Aorta (tissue), 5 donors: ENCODE measurements at places on chromosomes 6 and 20. TPM values are rescaled to one million over a fixed set of nuclear protein-coding genes. Genes with fewer than 3 reads are reported as not detected.

The GPX6 gene
- total RNA-seq: not detected

The ZNF334 gene
- total RNA-seq: 1.6 TPM

The PM20D2 gene
- total RNA-seq: 22.7 TPM

The PRRT1 gene
- 7.0 TPM for total RNA-seq

The CEP250 gene
- total RNA-seq: 32.5 TPM

The ATP9A gene
- total RNA-seq: 59.8 TPM

The SSTR4 gene
- total RNA-seq: not detected

DNA sequence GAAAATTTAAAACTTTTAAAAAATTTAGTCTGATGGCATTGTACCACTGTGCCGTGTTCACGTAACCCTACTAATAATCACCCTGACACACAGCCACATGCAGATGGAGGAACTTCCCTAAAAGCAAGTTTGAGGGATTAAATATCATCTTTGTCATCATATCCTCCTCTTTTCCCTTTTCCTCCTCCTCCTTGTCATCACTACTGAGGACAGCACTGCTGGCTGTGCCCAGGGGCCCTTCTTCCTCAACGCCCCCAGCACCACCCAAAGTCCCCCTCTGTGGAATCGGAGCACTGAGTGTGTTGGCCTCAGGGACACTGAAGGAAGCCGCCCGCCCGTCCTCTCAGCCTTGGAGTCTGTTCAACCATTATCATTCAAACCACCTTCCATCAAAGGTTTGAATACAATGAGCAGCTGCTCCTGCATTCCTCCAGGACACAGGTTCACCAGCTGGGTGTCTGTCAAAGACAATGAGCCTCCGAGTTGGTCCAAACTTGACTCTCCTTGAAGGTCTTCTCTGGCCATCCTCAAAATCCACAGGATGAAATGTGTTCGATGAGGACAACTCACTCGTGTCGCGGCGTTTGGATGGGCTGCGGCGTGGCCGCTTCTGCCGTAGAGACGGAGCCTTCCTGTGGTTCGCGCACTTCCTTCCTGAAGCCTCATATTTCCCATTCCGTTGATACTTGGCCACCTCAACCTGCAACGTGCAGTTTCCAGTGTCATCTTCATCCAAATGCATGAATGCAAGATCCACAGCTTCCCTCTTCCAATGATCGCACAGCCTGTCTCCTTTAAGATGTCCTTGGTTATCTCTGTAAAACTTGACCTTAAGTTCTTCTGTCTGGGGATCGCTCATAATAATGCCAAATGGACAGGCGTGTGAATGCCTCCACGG lies 23.3 kb downstream of the NQO2 start:
- DNase-seq: no peak

GRCh38 chr20:6882561-6883291 lies 115.2 kb downstream of the BMP2 start:
- no peak for DNase-seq

GRCh38 chr6:127162836-127163235 lies 44.4 kb downstream of the RSPO3 start:
- DNase-seq: no peak

DNA sequence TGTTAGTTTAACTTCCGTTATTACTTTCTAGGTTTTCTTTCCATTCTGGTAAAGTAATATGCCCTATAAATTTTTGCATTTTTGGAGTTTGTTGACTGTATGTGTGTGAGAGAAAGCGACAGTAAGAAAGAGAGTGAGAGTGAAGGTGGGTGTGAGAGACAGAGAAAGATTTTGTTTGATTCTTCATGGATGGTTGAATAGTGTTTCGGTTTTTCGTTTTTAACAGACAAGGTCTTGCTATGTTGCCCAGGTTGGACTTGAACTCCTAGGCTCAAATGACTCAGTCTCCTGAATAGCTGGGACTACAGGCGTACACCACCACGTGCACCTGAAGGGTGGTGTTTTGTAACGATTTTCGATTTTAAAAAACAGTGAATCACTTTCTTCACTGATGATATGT lies 329.1 kb upstream of the RUNX2 start:
- no peak for DNase-seq

DNA sequence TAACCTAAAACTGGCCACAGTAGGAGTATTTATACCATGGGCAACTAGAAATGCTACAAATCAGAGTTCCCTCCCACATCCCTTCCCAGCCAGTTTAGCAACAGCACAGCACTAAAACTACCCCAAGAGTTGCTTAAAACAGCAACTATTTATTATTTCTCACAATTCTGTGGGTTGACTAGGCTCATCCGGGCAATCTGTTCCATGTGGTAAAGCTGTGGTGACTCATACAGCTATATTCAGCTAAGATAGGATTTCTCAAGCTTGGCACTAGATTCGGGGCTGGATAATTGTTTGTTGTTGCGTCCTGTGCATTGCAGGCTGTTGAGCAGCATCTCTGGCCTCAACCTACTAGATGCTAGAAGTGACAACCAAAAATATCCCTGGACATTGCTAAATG lies 8.6 kb upstream of the HECA start:
- no peak for DNase-seq

- DNase-seq: no peak
Measured at GRCh38 chr6:21942897-21943296, 349.3 kb downstream of the SOX4 start.

GRCh38 chr20:36479938-36480337 lies 61.4 kb upstream of the MYL9 start:
- DNase-seq: no peak

- DNase-seq: no peak
Measured at GRCh38 chr6:110400208-110400607, 15.2 kb downstream of the DDO start.

DNA sequence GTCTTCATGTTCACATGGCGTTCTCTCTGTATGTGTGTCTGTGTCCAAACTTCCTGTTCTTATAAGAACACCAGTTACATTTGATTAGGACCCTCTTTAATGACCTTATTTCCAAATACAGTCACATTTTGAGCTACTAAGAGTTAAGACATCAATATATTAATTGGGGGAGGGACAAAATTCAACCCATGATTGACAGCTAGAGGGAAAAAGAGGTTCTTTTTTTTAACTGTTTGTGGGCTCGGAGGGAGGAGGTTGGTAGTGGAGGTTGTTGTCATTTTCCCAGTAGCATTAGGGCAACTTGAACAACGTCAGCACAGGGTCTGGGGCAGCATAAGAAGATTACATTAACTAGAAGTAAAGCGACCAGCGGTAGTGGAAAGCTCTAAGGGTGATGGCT lies 2.3 kb upstream of the GMDS start:
- no peak for DNase-seq

DNA sequence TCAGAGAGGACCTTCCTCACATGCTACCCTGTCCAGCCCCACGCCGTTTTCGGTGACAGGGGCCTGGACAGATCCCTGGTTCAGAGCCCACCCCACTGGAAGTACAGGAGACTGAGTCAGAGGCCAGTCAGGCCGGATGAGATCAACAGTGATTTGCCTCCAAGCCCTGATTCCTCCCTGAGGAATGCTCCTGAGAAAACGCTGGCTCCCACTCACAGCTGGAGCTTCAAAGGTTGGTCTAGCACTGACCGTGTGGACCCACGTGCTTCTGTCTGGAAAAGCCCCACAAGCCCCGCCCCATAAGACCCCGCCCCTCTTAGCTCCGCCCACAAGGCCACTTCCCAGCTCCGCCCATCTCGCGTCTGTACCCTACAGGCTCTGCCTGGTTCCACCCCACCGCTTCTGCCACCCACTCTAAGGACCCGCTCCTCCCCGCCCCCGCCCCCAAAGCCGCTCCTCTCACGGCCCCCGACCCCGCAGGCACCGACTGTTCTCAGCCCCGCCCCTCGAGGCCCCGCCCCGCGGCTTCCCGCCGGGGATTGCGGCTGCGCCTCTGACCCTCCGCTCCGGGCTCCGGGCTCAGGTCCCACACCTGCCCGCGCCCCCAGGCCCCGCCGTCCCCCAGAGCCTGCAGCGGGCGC lies 64.9 kb upstream of the BHLHE23 start:
- peak; percentile 12 for DNase-seq

- DNase-seq: no peak
Measured at GRCh38 chr6:45226081-45226480, 102.0 kb upstream of the RUNX2 start.

GRCh38 chr6:128161263-128161662 lies 260.4 kb upstream of the THEMIS start:
- no peak for DNase-seq

DNA sequence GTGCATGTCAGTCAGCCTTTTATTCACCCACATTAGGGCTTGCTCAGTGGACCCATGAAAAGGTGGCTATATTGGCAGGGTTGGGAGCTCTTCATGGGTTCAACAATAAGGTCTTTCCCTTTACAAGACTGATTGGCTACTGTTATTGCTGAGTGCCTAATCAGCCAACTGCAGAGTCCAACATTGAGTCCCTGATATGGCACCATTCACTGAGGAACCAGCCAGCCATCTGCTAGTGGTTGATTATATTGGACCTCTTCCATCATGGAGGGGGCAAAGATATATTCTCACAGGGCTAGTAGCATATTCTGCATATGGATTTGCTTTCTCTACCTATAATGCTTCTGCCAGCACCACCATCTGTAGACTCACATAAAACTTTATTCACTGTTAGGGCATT lies 69.9 kb downstream of the CDKAL1 start:
- no peak for DNase-seq

GRCh38 chr6:71459162-71459561 lies 170.6 kb downstream of the OGFRL1 start:
- no peak for DNase-seq

DNA sequence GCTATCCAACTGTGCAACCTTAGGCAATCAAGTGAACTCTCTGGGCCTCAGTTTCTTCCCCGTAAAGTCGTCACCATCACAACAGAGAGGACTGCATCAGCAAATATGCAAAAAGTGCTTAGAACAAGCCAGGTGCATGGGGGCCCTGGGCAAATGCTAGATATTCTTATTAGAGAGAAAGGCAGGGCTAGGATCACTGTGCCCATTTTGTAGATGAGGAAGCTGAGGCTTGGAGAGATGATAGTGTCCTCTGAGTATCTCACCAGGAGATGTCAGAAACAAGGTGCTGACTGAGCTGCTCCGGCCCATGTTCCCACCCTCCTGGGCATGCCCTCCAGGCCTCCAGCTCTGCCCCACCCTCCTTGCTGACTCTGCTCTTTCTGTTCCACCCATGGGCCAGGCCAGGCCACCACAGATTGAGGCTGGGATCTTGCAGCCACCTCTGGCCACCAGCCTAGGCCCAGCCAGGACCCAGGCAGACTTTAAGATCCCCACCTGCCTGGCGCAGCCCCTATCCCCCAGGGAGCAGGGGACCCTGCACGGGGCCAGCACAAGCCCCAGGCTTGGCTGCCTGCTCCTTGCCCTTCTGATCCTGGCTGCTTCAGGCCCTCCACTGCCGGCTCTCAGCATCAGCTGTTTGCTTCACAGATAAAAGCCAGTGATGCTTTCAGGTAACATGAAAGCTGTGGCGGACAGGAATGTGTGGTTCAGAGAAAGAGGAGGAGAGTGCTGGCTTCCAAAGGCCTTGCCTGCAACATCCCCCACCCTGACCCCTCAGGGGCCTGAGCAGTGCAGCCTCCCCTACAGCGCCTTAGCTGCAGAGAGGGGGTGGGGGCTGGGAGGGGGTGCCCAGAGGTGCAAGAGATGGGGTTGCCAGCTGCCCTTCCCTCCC lies 47.6 kb downstream of the GRM4 start:
- DNase-seq: no peak

DNA sequence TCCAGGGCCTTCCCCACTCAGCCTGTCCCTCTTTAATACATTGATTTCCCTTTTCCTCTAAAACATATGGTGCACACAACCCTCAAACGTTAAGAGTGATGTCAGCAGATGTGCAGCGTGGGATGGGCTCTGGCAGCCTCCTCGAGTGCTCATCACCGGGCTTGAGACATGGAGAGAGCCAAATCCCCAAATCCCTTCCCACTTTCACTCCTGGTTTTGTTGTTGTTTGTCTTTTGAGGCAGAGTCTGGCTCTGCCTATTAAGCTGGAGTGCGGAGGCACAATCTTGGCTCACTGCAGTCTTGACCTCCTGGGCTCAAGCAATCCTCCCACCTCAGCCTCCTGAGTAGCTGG lies 5.8 kb upstream of the PLTP start:
- DNase-seq: no peak
